ENCODE measurements at places on chromosomes 4 and X.
A peak's percentile ranks its signal among the peaks of the same experiment; 100 is the strongest.

- DNase-seq: no peak
These were observed 518.3 kb upstream of the ARX start for GRCh38 chrX:25534091-25534490.

GRCh38 chr4:154137320-154137905 is 348.5 kb upstream of the SFRP2 start:
- DNase-seq: no peak

- no peak for DNase-seq
These were observed 895.1 kb downstream of the PCDH18 start for GRCh38 chr4:136637071-136637777.

- DNase-seq: no peak
These were observed 1650.6 kb upstream of the IGFBP7 start for GRCh38 chr4:58760737-58761136.

DNA sequence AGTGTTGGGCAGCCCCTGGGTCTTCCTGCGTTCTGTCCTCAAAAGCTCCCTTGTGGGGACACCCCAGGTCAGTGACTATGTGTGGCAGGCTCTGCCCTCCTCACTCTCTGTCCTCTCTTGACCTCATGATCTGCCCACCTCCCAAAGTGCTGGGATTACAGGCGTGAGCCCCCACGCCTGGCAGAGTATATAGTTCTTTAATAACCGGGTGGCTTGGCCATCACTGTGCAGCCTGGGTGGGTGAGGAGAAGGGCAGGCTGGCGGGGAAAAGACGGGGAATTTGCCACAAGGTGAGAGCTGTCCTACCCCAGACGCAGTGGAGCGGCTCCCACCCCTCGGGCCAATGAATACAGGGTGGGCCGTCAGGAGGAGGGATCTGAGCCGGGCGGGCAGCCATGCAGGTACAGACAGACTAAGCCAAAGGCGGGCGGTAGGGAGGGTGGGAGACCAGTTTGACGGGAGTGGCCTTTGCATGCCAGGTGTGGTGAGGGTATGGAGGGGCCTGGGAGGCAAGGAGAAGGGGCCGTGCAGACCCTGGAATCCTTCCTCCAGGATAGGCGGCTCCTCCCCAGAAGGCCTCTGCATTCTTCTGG is 2.5 kb downstream of the SH3BP2 start:
- DNase-seq: no peak

GRCh38 chrX:146264763-146265375 is 447.2 kb downstream of the SLITRK2 start:
- DNase-seq: no peak

DNA sequence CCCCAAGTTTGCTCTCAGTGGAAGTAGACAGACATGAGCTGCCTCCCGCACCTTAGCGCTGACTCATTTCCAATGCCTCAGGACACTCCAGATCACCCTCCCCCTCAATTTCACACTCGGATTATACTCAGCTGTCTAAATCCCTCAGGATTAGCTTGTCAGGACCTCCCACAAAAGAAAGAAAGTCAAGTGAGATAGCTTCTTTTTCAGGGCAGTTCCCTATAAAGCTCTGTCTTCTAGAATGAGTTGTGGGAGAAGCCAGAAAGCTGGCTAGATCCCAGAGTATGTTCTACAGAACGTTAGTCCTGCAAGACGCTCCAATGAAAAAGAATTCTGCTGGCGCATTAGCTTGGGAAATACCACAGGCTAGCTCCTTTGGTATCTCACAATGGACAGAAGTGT is 51.2 kb upstream of the MTNR1A start:
- no peak for DNase-seq

DNA sequence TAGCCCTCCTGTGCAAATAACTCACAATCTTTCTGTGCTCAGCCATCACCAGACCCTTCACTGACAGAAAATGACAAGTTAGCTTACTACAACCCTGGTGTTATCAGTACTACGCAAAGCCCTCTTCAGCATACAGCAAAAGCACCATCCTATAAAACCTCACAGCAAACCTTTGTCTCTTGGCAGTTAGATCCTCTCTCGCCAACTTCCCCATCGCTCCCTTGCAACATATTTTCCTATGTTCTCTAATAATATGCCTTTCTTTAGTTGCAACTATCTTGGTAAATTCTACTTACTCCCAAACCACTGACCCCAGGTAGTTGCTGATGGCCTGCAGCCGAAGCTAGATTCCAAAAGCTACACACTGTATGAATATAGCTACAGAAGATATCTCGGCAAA is 856.9 kb upstream of the FRG1 start:
- no peak for DNase-seq

DNA sequence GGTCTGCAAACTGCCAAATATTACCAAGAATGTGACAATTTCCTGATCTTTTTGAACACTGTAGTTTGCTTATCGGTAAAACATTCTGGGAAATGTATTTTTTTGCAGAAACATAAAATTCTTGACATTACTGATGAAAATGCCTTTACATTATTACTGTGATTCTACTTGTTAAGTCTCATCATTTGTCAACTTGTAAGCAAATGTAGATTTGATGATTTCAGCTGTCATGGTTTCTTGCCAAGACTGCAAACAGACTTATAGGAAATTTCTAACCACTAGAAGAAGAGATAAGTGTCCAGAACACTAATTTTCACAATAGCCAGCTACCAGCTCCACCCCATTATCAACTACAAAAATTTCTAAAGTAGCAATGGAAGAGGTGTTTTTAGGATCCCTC is 560.4 kb downstream of the STPG2 start:
- no peak for DNase-seq

- no peak for DNase-seq
These were observed 129.7 kb downstream of the CFAP299 start for GRCh38 chr4:80465238-80465637.

GRCh38 chr4:14528918-14529317 is 473.4 kb upstream of the CPEB2 start:
- DNase-seq: no peak

DNA sequence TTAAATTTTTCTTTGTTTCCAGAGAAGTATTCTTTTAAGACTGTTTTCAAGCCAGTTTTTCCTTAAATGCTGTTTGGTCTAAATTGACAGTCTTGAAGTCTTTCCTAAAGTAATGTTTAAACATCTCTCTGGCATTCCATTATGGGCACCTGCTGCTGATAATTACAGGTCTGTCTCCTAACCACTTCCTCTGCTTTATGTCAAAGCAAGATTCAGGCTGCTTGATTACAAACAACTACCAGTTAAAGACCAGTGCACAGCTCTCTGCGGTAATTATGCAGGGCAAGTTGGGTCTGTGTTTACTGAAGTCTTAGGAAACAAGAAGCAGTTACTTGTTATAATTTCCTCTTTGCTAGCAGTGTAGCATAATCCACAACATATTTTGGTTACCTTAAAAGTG is 17.6 kb downstream of the UNC5C start:
- no peak for DNase-seq

DNA sequence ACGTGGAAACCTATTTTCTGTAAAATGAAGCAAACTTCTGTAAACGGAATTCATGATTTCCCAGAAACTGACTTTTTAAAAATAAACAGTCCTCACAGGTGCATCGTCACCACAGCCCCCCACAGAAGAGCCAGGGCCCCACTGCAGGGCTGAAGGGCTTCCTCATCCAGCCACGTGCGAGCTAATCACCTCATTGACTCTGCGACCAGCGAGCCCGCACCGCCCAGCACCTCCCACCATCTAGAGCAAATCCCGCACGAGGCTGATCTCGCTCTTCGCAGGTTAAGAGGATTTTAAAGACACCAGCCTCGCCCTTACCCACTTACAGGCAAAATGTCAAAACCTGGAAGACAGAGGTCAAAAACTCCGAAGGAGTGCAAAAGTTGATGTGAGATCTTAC is 14.8 kb downstream of the PPP2R3B start:
- DNase-seq: peak; percentile 18

DNA sequence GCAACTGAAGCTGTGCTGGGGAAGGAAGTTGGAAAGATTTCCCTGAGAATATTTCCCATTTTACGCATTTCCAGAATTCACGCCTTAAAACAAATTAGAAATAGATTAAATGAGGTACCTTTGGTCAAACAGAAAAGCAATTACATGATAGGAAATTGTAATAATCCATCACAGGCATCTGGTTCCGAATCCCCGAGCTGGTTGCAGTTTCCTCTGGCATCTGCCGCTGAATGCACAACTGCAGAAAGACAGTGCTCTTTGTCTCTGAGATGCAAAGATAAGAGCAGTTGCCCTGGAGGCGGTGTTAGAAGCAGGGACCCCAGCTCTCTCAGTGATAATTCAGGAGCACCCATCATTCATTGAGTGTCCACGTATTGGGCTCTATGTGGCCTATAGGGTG is 224.4 kb downstream of the LDB2 start:
- no peak for DNase-seq

DNA sequence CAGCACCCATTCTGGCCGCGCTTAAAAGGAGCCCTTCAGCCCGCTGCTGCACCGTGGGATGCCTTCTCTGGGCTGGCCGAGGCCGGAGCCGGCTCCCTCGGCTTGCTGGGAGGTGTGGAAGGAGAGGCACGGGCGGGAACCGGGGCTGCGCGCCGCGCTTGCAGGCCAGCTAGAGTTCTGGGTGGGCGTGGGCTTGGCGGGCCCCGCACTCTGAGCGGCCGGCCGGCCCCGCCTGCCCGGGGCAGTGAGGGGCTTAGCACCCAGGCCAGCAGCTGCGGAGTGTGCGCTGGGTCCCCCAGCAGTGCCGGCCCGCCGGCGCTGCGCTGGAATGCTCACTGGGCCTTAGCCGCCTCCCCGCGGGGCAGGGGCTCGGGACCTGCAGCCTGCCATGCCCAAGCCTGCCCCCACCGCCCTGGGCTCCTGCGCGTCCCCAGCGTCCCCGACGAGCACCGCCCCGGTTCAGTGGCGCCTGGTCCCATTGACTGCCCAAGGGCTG is 111.3 kb downstream of the PCDH18 start:
- DNase-seq: no peak

Measured in left ventricle myocardium superior (tissue), 1 donor.